HTR-8/SVneo (cell line): ENCODE measurements at places on chromosomes 6 and 20.

- DNase-seq: no peak
These were observed 42.7 kb downstream of the MAFB start for GRCh38 chr20:40646361-40646760.

- DNase-seq: no peak
These were observed 6.9 kb upstream of the CABLES2 start for GRCh38 chr20:62413896-62414481.

GRCh38 chr6:156779206-156780094, 2.3 kb downstream of the ARID1B start:
- DNase-seq: no peak

GRCh38 chr6:23823421-23823820, 302.6 kb upstream of the NRSN1 start:
- DNase-seq: no peak

- DNase-seq: no peak
These were observed 27.8 kb downstream of the SLC23A2 start for GRCh38 chr20:4973330-4974097.

GRCh38 chr20:33516882-33517281, 27.0 kb downstream of the CBFA2T2 start:
- DNase-seq: no peak

DNA sequence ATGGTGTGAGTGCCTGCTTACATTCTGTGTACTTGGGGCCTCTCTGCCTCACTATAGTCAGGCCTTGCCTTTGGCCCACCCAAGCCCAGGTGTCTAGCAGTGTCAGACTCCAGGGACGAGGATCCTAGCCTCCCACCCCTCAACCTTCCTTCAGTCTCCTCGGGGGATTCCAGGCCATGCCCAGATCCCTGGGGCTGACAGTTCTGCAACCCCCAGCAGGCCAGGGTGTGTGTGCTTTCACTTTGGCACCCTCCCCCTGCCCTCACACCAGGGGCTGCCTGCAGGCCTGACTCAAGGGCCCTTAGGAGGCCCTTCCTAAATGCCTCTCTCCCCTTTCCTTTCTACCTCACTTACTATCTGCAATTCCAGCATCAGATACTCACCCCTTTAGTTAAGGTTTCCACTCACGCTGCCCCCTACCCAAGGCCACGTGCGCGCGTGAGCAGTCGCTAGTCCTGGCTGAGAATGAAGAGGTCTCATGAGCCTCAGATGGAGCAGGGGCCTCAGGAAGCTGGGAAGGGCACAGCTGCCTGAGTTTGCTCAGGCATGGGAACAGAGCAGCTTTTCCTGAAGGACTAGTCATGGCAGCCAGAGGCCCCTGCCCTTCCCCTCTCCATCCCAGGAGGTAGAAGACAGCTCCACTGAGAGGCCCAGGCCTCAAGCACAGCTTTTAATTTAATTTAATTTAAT, 859 bp upstream of the CLPS start:
- no peak for DNase-seq

- no peak for DNase-seq
These were observed 11.8 kb downstream of the C20orf203 start for GRCh38 chr20:32661820-32662528.

GRCh38 chr6:32416036-32416435, 9.1 kb upstream of the BTNL2 start:
- no peak for DNase-seq

DNA sequence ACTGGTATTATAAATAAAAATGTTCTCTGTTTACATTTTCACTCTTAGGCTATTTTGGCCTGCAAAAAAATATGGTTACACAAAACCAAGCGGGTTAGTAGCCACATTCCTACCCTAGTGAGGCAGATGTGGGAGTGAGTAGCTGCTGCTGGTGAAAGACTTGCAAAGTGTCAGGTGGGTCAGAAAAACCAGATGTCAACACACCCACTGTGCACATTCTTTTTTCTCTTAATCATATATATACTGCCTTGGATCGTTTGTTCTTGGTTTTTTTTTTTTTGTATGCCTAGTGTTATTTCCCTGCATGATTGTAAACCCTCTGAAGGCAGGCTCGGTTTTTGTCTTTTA, 68.0 kb upstream of the TFB1M start:
- DNase-seq: no peak
